Caco-2 (cell line): ENCODE measurements at places on chromosomes 1 and 21.
A peak's percentile ranks its signal among the peaks of the same experiment; 100 is the strongest.

DNA sequence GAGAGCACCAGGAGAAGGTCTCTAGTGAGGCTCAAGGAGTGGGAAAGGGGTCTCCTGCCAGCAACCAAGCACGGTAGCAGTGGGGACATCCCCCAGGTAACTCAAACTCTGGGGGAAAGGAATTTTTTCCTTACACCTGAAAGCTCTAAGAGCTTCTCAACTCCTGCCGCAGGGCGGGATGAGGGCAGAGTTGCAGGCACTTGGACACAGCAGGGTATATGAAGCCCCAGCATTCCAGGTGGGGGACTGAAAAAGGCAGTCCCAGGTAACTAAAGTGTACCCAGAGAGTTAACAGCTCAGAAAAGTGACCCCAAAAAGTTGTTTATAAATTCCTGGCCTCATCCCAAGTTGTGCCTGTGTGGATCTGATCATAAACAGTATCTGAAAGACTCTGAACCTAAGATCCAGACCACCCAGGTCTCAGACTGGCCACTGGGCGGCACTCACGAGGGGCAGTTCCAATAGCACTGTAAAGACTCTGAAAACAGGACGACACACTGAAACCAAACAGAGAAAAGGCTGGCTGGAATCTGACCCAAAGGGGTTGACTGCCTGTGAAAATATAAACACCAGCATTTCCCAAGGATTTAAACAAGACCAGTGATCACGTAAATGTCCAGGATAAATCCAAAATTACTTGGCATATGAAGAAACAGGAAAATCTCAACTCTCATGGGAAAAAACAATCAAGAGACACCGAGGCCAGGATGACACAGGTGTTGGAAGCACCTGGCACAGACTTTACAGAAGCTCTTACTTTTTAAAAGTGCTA, 47.5 kb downstream of the HSF2BP start:
- peak; percentile 77 for DNase-seq

GRCh38 chr1:87203904-87204303, 124.8 kb upstream of the LMO4 start:
- no peak for DNase-seq

DNA sequence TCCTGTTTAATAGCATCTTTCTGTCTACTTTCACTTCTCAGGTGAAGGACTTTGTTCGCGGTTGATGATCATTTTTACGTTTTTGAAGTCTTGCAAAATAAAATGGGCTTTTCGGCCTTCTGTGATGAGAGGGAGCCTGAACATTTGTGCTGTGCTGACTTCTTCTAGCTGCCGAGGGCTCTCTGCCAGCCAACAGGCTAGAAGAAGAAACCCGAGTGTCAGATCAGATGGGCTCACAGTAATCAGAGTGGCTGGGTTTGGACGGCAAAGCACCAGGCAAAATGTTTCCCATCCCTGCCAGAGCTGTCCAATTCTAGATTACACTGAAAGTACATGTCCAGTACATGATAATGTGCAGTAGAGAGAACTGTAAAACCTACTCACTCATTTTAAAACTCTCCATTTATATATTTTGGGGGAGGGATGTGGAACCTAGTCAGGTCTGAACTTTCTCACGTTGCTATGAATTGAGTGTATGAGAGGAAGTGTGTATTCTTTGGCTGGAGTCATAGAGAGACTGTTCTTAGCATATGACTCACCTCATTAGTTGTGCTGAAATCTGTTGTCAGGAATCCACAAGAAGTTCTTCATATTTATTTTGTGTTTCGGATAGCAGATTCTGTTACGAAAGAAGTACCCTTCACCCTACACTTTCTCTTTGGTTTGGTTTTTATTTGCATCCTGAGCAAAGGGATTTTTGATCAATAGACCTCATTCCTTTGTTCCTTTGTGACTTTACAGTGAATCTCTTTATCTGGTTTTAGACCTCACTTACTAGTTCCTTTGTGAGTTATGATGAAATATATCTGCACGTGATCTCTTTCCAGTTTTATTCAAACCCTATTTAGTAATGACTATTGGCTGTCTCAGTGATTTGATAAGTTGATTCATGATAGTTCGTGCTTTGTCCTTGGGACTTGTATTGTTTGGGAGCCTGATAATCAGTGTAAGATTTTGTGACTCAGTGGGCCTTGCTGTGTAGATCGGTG, 4.8 kb downstream of the ATP1A1 start:
- DNase-seq: no peak

DNA sequence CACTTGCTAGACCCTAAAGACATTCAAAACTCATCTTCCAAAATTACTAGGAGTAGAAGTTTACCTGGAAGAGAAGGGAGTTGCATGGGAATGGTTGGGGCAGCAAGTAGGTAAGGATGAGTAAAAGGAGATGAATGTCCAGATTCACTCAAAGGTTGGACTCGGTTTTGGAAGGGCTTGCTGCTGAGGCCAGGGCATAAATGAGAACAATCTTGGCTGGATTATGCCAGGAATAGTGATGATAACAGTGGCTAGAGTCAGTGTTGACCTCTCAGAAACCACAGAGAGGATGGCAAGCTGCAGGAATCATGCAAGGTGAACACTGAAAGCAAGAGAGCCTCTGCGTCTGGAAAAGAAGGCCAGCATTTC, 43.4 kb downstream of the C8A start:
- no peak for DNase-seq

DNA sequence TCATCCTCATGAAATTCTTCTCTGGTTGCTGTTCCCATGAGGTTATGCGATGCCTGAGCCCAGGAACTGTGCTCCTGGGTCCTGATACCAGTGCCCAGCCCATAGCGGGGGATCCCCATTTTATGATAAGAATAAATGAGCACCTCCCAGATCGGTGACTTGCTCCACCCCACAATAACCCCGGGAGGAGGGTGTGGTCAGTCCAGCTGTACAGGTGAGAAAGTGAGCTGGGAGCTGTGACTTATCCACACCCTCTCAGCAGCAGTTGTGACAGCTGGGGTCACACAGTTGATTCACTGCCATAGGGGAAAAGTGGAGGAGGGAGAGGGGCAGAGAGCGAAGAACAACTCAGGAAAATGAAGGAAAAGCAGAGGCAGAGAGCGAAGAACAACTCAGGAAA, 33.4 kb downstream of the OR2G3 start:
- no peak for DNase-seq

- no peak for DNase-seq
Measured at GRCh38 chr1:86530211-86530845, 16.6 kb upstream of the CLCA4 start.
